Activated CD4-positive, alpha-beta T cell treated with anti-CD3 and anti-CD28 coated beads, Interleukin-2, amount 50 U/mL, for 4 hours (primary cell): ENCODE measurements at places on chromosomes 2 and 18.

GRCh38 chr2:6951046-6951445 is 33.8 kb downstream of the RNF144A start:
- no peak for DNase-seq

DNA sequence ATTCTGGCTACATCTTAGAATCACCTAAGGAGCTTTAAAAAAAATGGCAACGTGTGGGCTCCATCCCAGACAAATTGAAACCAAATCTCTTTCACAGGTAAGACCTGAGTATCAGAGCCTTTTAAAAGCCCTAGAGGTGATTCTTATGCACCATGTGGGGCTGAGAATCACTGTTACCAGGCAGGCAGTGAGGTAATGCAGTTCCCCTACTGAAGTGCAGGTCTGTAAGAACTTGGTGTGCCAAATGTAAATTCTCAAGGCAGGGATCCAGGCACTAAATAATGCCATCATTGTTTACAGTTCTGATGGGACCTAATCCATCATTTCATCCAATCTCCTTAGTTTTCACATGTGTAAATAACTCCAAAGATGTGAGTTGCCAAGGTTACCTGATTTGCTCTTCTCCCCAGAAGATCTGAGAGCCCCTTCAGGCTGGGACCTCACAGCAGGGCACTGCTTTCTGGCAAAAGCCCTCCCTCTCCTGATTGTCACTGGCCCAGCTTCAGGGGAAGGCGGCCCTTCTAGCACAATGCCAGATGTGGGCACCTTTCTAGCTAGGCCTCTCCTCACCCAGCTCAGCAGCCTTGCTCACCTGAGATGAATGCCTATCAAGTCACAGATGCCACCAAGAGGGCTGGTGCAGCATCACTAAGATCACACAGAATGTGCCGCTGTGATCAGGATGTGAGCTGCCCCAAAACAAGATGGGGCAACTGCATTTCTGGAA is 73.6 kb upstream of the RGPD5 start:
- DNase-seq = no peak

GRCh38 chr18:31577195-31577594 is 14.5 kb upstream of the TTR start:
- no peak for DNase-seq

- no peak for DNase-seq
Observed at GRCh38 chr2:55160422-55160821, 71.7 kb downstream of the CLHC1 start.

GRCh38 chr2:119205001-119205706 is 18.5 kb upstream of the STEAP3 start:
- DNase-seq = no peak
